A549 treated with CORT108297 at 1 μM for 4 hours (cell line): ENCODE measurements at places on chromosomes 3 and 15. TPM values are rescaled to one million over a fixed set of nuclear protein-coding genes. Genes with fewer than 3 reads are reported as not detected.

The ECT2 gene
- total RNA-seq, result 65.6 to 90.5 TPM (median 77.7 TPM) in 5 replicates

The GOLGA6L1 gene
- not detected in 5 replicates for total RNA-seq

The TSEN2 gene
- 15.9 to 18.7 TPM (median 17.8 TPM) in 5 replicates for total RNA-seq

The UACA gene
- total RNA-seq, result 41.1 to 56.5 TPM (median 50.0 TPM) in 5 replicates
